ENCODE measurements at places on chromosomes 12 and 14.

- no peak for DNase-seq
These were observed 11.4 kb downstream of the RGS6 start for GRCh38 chr14:71943695-71944018.

GRCh38 chr12:111171345-111171744, 197.6 kb downstream of the PHETA1 start:
- DNase-seq, result no peak

DNA sequence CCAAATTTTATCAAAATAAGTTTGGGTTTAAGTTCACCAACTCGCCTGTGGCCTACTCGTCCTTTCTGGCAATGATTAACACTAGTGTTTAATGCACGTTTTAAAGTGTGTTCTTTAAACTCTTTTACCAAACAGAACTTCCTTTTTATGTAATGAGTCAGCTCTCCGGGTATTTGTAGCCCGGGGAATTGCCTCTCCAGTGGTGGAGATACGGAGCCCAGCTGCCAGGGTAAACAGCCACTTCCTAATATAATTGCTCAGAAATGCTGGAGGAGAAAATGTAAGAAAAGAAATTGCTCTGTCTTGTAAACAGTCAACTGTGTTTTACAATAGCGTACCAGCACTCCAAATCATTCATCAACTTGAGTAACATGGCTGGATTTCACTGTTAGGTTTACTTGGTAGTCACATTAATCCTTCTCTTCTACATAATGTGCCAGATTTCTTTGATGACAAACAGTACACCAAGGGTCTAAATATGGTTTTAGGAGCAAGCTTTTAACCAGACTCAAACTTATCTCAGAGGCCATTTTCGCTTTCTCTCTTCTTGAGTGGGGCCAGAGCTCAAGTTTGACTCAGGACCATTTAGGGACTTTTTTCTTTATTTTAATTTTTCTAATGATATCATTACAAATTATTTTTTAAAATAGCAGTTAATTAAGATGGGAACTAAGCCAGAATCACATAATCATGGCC, 101.2 kb upstream of the SLC38A2 start:
- DNase-seq, result no peak

DNA sequence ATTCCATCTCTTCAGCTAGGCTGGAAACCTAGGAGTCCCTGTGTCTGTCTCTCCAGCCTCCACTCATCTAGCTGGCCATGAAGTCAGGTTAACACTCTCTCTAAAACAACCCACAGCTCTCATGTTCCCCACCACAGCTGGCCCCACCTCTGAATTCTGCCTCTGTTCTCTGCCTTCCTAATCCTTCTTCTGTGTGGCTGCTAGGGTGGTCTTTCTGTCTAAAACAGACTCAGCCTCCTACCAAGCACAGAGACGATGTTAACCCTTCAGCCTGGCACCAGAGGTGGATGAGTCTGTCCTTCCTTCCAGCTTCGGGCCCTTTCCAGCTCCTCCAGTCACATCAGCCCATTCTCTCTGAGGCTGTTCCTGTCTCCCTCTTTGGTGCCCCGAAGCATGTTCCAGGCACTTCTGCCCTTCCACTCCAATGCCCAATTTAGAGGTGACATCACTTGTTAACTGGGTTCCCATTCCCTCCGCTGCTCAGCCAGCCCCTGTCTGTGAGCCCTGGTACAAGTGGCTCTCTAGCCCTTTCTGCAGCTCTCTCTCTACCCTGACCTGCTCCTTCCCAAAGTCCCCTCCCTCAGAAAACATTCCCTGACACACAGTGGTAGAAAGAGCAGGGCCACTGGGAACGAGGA, 9.1 kb downstream of the FIGNL2 start:
- no peak for DNase-seq

DNA sequence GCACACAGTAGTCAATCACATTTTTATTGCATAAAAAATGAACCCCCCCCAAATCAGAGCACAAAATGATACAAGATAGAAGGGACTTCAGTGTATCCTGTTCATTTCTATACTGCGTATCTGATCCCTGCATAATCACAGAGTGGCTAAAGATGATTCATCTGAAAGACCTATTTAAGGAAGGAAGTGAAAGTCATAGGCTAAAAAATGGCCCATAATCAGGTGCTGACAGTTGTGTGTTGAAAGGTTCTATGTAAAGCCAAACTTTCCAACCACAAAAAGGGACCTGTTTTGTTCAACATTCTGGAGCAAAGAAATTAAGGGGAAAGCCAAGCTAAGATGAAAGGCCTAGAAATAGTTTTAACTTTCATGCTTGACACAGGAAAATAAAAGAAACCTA, 147.8 kb upstream of the ATP2B1 start:
- DNase-seq, result no peak

GRCh38 chr14:35809597-35809996, 502 bp upstream of the RALGAPA1 start:
- DNase-seq, result no peak

GRCh38 chr14:39991041-39991440, 558.8 kb upstream of the FBXO33 start:
- no peak for DNase-seq

- peak; percentile 24 for DNase-seq
These were observed 788 bp downstream of the DDHD1 start for GRCh38 chr14:53152184-53152886.

- DNase-seq, result no peak
These were observed 14.1 kb downstream of the ITGA7 start for GRCh38 chr12:55693323-55694187.

DNA sequence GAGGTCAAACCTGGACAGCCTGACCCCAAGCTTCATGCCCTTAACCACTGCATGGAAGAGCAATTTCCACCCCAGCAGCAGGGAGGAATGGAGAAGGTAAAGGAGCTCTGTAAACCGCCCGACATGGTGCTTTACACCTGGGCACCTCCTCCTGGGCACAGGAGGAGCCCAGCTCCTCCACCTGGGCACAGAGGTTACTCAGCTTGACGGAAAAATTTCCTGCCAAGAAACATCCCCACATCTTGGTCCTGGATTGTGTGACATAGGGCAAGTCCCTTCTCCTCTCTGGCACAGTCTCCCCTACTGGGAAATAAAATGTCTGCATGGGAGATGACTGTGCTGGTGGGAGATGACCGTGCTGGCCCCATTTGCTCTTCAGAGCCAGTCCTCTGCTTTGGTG, 40.8 kb downstream of the TTC7B start:
- DNase-seq, result no peak

DNA sequence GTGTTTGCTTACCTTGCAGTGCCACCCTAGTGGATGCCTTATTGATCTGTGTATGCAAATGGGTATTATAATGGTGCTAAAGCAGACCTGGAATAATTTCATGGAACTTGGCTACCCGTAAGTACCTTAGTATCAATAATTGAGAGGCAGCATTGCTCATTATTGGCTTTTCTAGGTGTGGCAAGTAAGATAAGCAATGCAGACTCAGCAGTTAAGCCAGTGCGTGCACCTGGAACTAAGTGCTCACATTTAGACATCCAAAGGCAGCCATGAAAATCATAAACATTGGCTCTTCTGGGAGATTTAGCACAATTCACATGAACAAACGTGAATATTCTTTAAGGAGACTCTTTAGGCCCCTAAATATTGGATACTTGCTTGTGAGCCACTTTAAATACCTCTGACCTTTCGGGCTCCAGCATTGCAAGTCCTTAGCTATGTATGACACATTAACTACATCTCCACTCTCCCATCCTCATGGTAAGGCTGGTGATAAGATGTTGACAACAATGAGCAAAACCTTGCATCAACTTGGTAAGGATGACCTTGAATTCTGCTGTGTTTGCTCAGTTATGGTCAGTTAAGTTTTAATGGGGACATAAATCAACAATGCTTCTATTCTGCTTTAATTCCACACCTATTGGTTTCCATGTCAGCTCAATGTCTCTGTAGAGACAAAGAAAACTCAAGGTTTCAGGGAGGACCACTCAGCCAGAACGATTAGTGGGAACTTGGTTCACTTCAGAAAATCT, 112.0 kb downstream of the SLC5A8 start:
- DNase-seq, result no peak

All from stimulated activated CD4-positive, alpha-beta T cell treated with anti-CD3 and anti-CD28 coated beads, Interleukin-12 subunit alpha, Interleukin-12 subunit beta, amount 100 ng/mL, for 24 hours (primary cell).